ENCODE measurements at places on chromosomes 7 and 10.
A peak's percentile ranks its signal among the peaks of the same experiment; 100 is the strongest.

DNA sequence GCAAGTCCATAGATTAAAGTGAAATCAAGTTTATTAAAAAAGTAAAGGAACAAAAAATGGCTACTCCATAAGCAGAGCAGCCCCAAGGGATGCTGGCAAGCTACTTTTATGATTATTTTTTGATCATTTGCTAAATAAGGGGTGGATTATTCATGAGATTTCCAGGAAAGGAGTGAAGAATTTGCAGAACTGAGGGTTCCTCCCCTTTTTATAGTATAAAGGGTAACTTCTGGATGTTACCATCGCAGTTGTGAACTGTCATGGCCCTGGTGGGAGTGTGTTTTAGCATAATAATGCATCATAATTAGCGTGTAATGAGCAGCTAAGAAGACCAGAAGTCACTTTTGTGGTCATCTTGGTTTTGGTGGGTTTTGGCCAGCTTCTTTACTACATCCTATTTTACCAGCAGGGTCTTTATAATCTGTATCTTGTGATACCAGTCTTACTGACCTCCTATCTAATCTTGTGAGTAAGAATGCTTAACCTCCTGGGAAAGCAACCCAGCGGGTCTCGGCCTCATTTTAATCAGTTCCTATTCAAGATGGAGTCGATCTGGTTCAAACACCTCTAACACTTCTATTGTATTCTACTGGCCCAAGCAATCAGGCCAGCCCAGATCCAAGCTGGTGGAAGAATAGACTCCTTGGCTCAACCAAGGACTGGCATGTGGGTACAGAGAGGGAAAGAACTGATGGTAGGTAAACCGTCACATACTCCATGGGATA lies 87.9 kb upstream of the NPSR1 start:
- no peak for DNase-seq

GRCh38 chr7:151806952-151807775 lies 69.8 kb downstream of the PRKAG2 start:
- no peak for DNase-seq

- DNase-seq, result peak; percentile 2
Measured at GRCh38 chr10:13994932-13995331, 335.8 kb downstream of the FRMD4A start.

- DNase-seq, result peak; percentile 20
Measured at GRCh38 chr10:48548531-48549135, 56.2 kb downstream of the ARHGAP22 start.

GRCh38 chr7:135930565-135931461 lies 46.3 kb downstream of the MTPN start:
- DNase-seq, result no peak

- DNase-seq, result no peak
Measured at GRCh38 chr10:26199841-26200240, 16.7 kb upstream of the GAD2 start.

DNA sequence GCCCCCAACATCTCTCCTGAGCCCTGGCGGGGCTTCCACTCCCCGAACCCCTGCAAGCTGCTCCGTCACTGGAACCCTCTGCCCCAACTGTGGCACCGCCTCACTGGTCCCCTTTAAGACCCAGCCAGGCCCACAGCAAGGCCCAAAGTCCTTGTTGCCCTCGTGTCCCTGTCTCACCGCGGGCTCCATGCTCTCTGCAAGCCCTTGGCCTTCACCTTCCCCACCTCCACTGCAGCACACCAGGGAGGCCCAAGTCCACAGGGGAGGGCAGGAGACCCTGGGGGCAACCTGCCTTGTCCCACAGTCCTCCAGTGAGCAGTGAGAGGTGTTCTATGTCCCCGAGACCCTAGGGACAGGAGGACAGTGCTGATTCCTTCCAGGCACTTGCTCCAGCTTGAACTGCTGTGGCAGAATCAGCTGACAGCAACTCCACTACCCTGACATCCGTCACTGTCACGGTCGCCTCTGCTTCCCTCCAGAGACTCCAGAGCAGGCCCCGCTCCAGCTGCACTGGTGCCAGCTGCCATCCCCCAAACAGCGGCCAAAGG lies 105.3 kb downstream of the CYTH3 start:
- DNase-seq, result no peak

GRCh38 chr7:145732521-145732920 lies 384.1 kb upstream of the CNTNAP2 start:
- DNase-seq, result no peak

- peak; percentile 70 for DNase-seq
Measured at GRCh38 chr7:137958470-137959431, 43.1 kb downstream of the CREB3L2 start.

DNA sequence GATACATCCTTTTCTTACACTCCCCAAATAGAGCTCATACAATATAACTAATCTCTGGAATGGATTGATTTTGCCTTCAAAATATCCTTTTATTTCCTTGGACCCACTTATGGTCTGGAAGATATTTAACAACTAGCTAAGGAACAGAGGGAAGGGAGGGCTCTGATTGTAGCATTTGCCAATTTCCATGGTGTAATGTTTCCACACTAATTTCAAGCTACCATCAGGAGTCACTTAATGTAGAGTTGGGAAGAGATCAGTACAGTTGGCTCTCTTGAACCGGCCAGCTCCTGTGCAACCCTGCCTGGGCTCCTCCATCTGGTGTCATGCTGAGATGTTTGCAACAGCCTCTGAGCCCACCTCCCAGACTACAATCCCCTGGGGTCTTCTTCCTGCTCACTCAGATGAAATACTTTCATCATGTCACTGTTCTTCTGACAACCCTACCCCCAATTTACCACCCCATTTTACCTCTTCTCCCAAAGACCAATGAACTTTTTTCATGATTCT lies 8.0 kb upstream of the IL6 start:
- no peak for DNase-seq

- DNase-seq, result no peak
Measured at GRCh38 chr7:132531562-132531961, 44.7 kb downstream of the PLXNA4 start.

DNA sequence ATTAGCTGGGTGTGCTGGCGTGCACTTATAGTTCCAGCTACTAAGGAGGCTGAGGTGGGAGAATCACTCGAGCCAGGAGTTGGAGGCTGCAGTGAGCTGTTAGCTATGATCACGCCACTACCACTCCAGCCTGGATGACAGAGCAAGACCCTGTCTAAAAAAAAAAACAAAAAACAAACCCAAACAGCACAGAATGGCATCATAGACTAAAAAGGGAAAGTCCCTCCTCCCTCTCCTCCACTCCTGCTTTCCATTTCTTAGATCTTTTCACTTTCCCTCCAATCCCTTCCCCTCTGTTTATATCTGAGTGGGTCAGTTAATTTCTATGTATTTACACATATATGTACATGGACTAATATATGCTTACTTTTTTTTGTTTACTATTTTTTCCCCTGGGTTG lies 10.4 kb upstream of the PIP4K2A start:
- no peak for DNase-seq

GRCh38 chr10:89266721-89267453 lies 15.3 kb upstream of the LIPA start:
- no peak for DNase-seq

GRCh38 chr7:2217206-2217605 lies 15.5 kb downstream of the MAD1L1 start:
- no peak for DNase-seq

DNA sequence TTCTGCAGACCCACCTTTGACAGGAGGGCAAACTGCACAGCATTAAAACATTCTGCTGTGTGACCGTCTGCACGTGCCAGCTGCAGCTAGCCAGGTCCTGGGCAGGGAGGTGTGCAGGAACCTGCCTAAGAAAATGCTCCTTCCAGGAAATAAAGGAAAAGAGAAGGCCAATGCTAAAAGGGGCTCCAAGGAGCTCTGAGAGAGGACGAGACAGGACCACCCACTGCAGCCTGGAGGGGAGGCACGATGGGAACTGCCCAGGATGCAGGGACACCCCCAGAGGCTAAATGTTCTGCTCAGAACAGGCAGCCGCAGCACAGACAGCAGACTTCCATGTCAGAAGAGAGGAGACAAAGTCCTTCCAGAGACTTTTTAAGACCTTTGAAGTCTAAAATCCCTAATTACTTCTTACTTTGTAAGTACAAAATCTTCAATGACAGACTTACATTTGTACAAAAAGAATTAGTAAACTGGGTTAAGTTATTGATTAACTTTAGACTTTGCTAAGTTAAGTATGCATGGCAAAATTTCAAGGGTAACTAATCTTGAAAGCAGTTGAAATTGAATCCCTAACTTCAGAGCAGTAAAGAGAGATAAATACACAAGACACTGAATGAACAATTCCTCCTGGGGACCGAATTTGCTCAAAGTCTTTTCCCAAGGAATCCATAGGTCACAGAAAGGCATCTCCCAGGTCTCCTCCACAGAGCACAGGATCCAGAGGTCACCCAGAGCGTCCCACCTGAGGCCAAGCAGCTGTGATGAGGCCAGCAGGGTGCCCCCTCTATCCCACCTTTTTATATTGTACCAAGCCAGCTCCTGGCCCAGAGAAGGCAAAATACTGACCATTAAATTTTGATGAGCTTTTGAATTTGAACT lies 21.5 kb downstream of the HSPA12A start:
- no peak for DNase-seq

GRCh38 chr7:51006483-51007235 lies 224.0 kb upstream of the GRB10 start:
- DNase-seq, result no peak

DNA sequence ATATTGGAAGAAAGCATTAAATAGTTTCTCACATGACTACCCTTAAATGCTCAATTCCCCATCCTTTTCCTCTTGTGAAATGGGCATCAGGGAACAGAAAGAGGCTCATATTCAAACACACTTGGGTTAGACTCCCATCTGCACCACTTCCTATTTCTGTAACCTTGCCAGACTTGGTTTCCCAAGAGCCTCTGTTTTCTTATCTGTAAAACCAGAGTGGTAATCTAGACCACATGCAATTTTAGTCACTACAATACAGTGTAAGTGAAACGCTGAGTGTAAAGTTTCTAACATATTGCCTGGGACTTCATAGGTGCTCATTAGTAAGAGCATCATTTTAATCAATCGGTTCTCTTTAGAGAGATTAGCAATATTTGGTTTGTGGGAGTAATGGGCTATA lies 136.3 kb downstream of the SORCS1 start:
- peak; percentile 40 for DNase-seq

- DNase-seq, result peak; percentile 96
Measured at GRCh38 chr7:17690030-17690429, 250.3 kb downstream of the SNX13 start.

DNA sequence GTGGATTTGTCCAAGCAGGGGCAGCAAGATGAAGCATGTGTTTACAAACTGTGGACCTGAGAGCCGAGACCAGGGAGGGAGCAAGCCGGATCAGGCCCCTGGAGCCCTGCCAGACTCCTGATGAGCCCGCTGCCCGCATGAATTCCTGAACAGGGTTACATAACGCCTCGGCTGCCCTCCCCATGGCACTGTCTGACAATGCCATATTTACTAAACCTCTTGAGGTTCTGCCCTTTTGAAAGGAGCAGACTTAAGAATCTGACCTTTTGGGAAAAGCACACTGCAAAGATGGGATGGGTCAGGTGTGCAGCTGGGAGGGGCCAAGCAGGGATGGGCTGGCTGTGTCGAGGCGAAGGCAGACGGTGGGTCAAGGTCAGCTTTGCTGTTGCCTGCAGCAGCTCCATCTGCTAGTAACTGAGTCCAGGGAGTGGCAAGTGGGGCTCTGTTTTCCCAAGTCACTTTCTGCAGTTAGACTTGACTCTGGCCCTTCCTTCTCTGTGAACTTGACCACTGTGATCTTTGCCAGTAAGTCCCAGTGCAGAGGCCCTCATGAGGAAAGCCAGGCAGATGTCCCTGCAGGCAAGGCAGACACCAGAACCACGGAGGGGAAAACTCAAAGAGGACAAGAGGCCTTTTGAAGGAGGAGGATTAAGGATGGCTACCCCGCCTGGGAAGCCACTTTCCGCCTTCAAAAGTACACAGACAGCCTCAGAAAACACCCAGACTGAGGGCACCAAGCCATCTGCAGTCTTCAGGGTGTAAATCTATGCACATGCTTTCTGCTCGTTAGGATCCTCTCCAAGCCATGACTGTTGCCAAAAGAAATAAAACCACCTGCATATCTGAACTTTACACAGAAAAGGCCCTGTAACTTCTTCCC lies 175.8 kb downstream of the TNS3 start:
- DNase-seq, result no peak

GRCh38 chr10:75976681-75977080 lies 545.3 kb downstream of the LRMDA start:
- DNase-seq, result no peak

DNA sequence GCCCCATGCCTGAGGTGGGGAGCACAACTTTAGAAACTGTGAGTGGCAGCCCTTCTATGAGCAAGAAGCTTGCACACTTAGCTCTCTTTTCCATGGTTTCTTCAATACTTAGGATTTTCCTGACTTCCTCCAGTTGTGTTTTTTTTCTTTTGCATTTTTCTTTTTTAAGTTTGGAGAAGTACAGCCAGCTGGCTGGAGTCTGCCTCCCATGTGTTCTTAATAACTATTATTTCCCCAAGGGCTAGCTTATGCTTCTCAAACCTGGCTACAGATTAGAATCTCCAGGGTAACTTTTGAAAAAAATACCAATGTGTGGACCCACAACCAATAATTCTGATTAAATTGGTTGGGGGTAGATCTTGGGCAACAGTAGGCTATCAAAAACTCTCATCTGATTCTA lies 37.4 kb upstream of the MEOX2 start:
- DNase-seq, result no peak

DNA sequence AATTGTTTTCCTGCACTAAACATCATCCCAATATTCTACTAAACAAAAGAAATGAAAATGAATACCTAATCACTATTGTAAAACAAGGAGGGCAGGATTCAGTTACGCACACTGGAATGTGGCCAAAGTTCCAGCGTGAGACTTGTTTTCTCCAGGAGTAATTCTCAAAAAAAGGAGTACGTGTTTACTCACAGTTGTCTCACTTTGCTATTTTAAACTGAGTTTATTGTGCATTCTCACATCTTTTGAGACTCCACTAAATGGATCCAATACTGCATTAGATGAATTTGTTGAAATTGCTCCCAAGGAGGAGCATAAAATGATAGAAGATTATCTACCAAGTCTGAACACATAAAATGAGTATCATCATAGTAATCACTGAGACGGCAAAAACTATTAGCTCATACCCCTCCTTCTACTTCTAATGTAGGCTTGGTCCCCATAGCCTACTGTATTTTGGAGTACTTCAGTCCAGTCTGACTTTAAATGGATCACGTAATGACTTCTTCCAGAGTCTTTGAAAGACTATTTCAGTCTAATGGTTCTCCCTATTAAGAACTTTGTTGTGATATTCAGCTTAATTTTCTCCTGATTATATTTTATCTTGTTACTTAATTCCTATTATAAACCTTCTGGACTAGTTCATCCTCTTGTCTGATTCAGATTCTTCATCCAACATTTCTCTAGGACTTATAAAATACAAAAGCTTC lies 3.8 kb downstream of the GRM3 start:
- no peak for DNase-seq

DNA sequence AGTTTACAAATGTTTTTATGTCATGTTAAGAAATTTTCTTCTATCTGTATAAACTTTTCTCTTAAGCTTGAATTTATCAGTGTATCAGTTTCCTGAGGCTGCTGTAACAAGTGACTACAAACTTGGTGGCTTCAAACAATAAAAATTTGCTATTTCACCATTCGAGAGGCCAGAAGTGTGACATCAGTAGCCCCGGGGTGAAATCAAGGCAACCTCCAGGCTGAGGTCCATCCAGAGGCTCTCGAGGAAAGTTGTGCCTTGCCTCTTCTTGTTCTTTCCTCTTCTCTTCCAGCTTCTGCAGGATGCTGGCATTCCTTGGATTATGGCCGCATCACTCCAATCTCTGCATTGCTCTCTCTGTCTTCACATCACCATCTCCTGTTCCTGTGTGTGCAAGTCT lies 6.5 kb upstream of the BEND7 start:
- no peak for DNase-seq

GRCh38 chr10:36033808-36034207 lies 391.7 kb upstream of the FZD8 start:
- no peak for DNase-seq
